COLO829 (cell line): ENCODE measurements at places on chromosomes 12 and 14.

DNA sequence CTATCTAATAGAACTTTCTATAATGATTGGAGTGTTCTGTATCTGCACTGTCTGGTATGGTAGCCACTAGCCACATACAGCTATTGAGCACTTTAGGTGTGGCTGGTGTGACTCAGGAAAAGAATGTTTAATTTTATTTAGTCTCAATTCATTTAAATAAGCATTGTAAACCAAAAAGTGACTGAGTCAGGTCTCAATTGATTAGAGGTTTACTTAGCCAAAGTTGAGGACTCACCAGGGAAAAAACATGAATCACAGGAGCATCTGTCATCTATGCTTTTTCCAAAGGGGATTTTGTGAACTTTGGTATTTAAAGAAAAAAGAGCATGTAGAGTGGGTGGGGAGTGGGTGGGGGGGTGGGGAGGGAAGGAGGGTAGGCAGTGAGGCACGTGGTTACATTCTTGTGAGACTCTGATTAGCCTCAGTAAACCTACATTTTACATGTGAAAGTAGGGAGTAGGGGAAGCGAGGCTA, 473.1 kb downstream of the ATP23 start:
- no peak for DNase-seq

DNA sequence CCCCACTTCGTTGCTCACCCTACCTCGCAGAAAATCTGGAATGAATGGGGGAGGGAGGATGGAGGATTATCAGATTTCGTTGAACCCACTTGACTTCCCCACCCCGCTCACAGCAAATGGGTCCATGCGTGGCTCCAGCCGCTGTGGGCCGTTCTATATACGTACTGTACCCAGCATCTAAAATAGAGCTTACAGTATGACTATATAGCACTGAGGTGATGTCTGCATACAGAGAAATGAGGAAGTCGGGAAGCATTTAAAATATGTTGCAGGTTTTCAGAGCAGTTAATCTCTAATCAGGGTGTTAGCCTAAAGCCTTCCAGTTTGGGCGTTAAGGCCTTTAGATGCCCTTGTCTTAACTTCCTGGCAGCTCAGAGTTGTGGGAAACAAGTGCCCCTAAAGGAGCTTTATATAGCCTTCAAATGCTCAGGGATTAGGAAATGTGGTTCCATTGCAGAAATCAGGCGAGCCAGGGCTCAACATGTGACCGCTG, 1.4 kb downstream of the BICDL1 start:
- DNase-seq = no peak

- DNase-seq = no peak
Observed at GRCh38 chr14:92400579-92401444, 77.8 kb downstream of the SLC24A4 start.

GRCh38 chr12:77047341-77048109, 17.8 kb downstream of the E2F7 start:
- DNase-seq = no peak

DNA sequence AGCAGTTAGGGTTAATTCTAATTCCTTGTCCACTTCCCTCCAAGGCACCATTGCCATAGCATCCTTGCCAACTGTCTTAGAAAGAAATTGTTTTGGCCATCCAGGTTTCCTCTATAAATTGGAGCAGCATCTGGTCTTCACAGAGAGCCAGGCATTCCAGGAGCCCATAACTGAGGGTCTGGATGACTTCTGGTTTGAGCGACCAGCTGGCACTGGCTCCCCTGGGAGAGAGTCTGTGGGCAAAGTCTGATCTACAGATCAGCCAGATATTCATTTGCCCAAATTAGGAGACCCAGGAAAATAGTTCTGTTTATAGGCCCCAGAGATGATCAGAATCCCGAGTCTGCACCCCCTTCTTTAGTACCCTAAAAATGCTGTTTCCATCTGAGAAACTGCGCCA, 16.0 kb downstream of the VSX2 start:
- no peak for DNase-seq

- no peak for DNase-seq
Observed at GRCh38 chr14:52063052-52063462, 5.8 kb downstream of the NID2 start.

DNA sequence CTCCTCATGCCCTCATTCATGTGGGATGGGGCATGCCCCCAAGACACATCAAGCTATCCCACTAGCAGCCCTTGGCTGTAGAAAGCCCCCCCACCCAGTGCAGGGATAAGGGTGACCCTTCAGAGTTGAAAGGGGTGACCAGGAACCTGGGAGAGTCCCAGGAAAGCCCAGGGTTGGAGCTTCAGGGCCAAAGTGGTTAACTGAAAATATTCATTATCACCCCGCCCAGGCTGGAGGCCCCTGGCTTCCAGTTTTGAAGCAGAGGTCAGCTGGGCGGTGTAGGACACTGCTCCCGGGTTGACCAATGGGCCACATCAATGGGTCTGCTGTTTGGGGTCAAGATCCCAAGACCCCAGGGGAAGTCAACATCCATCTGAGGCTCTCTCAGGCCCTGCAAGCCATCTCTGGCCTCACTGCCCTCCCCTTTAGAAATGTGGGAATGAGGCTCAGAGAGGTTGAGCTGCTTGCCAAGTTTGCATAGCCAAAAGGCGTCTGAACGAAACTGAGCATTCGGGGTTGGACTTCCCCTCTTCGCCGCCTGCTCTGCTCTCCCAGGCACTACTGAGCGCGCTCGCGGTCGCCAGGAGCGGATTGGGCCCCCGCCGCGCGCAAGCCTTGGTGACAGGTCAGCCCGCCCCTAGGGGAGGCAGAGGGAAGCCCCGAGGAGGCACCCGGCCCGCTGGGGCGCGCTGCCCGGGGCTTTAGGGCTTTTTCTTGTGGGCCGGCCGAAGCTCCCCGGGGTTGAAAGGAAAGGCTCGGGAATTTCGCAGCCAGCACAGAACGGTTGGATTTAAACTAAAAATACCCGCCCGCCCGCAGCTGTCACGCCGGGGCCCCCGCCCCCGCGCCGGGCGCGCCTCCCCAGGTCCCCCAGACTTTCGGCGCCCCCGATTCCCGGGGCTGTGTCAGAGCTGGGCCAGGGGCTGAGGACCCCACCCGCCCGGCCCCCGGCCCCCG, 576 bp downstream of the SYNE3 start:
- DNase-seq = no peak

DNA sequence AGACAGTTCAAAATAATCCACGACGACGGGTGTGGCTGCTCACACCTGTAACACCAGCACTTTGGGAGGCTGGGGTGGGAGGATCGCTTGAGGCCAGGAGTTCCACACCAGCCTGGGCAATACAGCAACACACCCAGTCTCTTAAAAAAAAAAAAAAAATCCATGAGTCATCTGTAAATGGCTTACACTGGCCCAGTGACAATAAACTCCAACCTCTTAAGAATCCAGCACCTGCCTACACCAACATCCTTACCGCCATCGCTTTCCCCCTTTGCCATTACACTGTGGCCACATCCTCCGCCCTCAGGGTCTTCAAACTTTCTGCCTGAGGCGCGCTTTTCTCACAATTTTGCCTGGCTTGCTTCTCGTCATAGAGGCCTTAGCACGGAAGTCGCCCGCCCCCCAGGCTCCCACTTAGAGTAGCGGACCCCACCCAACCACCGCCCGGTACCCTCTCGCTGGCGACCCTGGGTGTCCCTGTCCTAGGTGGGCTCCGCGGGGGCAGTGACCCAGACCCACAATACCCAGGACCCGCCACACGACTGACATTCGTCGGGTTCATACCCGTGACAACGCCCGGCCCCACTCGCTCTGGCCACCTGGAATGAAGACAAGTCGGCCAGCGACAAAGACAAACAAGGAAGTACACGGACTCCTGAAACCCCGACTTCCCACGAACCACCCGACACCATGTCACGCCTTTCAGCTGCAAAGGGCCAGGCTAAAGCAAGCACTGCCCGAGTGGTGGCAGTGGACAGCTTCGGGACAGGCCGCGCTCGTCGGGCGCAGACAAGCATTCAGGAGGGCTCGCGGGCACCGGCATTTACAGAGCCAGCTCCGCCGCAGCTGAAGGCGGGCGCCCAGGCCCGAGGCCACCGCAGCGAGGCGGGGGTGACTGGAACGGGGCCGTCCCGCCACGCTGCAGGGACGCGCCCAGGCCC, 636 bp downstream of the GOLGA3 start:
- peak; percentile 23 for DNase-seq

DNA sequence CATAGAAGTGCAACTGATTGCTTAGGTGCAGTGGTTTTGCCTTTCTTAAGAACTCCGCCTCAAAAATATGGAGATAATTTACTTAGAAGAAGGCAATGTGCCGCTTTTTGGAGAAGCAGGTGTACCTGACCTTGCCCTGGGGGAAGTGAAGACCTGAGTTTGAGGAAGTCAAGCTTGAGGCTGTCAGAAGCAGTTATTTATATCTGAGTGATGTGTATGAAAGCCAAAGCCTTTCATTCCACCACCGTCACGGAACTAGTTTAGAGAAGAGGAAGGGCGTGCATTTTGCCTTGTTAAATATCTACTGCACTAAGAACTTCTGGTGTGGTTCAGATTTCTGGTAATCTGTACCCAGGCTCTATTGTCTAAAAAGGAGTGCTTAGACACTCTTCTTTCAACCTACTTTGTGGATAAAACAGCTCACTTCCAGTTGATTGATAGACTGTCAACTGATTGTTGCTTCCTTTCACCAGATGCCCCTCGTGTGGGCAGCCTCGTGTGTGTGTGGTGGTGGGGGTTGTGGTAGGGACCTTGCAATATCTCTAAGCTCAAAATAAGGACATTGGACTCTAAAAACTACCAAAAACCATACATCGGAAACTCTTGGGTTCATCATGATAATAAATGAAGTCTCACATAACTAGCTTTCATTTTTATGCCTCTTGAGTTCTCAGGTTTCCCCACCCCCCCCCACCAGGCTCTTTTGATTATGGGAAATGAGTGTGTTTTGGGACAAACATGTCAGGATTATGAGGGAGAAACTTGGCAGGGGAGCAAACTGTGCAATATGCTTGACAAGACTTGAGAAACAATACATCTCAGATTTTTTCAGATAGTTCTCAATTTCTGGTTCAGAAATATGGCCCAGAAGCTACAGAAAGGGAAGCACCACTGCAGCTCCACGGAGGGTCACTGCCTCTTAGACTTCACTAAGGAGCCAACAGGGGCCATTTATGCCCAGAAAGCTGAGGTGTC, 78.6 kb downstream of the ARF6 start:
- no peak for DNase-seq

- DNase-seq = no peak
Observed at GRCh38 chr14:24848102-24848790, 201.7 kb downstream of the STXBP6 start.

DNA sequence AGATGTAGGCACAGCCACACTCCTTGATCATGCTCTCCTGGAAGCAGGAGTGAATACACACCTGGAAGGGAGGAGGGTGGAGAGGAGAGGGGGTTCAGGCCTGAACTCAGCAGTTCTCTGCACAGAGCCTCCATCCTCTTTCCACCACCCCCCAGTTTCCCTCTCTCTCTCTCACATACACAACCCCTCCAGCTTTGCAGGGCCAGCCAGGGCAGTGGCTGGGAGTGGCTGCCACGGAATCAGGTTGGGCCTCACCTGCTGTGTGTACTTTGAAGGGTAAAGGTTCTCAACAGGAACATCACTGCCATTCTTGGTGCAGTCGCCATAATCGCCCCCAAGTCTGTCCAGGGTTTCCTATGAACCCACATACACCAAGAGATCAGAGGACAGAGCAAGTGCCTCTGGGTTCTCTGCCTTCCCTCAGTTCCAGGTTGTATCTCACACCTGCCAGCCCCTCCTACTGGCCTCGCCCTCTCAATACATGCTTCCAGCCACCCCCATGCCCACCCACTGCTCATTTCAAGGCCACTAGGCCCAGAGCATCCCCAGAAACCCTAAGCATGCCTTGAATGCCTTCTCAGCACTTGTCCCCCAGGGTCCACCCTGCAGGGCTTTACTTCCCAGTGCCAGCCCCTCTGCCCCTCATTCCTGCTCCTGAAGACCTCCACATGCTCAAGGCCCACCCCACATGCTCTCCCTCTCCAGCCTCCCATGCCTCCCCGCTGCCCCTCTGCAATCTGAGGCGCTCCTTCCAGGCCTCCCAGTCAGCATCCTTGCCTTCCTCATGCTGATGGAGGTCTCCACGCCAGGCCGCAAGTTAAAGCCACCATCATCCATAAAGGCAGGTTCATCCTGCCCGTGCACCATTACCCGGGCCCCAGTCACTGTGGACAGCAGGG, 12.9 kb upstream of the TNFRSF1A start:
- no peak for DNase-seq

DNA sequence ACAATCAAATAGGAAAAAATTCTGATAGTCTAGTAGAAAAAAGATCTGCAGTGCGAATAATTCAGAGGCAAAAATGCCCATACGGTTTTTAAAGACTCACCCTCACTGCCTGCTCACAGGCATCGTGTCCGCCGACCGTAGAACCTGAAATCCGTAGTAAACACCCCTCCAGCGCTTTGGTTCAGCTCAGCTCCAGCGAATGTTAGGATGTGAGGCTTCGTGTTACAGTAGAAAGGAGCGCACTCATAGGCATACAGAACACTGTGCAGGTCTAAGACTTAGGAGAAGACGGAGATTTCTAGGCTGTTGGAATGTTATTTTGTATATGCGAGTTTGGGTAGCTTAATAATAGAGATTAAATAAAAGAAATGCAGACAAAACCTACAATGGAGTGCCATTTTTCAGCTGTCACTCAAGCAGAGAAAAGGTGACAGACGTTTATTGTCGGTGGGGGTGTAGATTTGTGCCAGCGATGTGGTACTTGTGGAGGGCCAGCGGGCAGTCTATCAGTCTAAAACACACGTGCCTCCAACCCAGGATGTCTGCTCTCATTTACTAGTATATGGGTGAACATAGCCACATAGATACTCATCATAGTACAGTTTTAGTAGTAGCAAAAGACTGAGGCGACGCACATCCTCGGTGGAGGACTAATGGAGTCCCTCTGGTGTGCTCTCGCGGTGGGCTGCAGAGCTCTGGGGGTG, 25.7 kb downstream of the SFSWAP start:
- DNase-seq = no peak
